ENCODE measurements at places on chromosomes 5 and 9.

DNA sequence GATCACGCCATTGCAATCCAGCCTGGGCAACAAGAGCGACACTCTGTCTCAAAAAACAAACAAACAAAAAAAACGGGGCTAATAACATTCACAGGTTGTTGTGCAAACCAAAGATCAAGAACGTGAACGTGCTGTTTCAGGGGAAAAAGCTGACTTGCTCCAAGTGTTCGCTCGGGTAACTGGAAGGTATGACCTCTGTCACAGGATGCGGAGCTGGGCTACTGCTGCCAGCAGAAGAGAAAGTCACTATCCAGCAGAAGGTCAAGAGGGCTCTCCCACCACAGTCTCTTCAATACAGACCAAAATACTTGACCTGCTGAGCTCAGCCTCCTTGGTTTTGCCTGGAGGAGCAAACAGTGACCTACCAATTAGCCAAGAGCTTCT, 59.7 kb downstream of the ABCA1 start:
- no peak for DNase-seq

GRCh38 chr5:114782177-114782576, 387.5 kb downstream of the TRIM36 start:
- DNase-seq, result no peak

GRCh38 chr5:167639273-167639672, 652.2 kb upstream of the WWC1 start:
- no peak for DNase-seq

GRCh38 chr5:152393441-152393840, 11.6 kb downstream of the NMUR2 start:
- no peak for DNase-seq

- no peak for DNase-seq
These were observed 552.8 kb downstream of the SEMA5A start for GRCh38 chr5:8993031-8993430.

DNA sequence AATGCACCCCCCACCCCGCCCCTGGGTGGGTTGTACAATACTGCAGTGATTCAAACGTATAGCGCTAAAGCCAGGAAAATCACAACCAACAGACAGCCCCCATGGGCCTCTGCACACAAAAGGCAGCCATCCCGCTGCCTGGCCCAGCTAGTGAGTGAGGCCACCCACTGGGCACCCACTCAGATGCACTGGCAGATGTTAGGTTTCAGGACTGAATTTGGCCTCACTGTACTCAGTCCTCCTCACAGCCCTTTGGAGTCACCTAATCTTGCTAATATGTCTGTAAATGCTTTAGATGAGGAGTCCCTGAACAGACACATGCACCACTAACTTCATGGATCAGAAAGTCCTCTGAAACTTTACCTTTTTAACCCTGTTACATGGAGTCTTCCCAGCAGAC, 87.7 kb downstream of the FSTL4 start:
- no peak for DNase-seq

DNA sequence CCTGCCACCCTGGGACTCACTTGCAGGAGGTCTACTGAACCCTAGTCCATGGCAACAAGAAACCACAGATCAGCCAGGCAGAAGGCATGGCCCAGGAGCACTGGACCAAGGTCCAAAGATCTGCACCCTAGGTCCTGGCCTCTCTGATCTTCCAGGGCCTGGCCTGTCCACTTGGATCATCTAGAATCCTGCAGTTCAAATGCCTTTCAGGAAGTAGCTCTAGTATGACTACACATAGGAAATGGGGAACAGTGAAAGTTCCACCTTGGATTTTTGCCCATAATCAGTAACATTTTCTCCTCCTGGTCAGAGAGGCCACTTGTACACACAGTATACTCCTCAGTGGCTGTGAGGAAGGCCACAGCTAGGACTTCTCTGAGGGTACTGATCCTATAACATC, 11.5 kb downstream of the ANXA6 start:
- DNase-seq, result no peak

DNA sequence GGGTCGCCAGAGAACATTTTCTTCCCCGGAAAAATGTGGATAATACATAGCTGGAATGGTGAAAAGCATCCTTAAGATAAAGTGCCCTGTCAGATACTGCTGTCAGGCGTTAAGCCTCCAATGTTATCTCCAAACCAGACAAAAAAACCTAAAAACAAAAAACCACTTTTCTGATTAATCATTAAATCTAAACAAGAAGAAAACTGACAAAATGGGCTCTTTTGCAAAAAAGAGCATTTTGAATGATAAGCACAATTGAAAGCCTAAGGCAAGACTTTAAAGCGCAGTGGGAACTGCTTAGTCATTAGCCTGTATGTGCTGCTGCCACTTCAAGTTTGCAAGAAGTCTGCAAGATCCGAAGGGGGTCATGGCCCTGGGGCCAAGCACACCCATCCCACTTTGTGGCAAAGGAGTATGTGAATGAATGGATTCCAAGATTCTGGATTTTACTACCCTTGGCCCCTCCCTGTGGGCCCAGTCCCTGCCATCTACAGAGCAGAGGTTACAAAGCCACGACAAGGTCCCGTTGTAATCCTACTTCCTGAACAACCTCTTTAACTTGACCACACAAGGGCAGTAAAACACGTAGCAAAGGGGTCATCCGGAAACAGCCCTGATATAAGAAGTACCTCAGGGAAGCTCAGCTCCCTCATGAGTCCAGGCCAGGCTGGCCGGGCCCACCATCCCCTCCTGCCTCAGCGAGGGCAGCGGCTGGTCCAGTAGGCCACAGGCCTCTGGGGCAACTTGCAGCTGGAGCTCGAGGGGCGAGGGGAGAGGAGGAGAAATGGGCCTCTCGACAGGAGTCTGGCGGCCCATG, 29.7 kb downstream of the SHB start:
- DNase-seq, result no peak

DNA sequence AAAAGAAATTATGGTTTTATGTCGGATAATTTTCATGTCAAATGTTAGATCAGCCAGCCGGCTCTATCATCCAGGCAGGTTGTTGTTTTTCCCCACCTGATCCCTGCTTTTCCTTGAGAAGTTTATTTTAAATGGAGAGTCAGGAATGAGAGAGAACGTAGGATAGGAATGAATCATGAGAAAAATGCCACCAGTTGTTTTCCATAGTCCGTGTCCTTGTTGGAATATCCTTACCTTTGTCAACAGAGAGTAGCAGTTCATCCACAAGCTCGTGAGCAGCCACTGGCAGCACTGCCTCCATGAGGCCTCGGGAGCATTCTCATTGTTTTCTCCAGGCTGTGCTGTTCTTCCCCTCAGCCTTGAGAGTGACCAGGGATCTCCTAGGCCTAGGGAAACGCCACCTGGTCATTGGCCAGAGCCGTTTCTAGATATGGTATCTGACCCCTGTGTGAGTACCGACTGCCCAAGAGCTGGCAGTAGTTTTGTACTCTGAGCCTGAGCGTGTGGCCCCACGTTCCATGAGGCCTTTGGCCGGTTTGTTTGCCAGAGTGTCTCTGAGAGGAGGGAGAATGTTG, 293.3 kb downstream of the FANCC start:
- no peak for DNase-seq

DNA sequence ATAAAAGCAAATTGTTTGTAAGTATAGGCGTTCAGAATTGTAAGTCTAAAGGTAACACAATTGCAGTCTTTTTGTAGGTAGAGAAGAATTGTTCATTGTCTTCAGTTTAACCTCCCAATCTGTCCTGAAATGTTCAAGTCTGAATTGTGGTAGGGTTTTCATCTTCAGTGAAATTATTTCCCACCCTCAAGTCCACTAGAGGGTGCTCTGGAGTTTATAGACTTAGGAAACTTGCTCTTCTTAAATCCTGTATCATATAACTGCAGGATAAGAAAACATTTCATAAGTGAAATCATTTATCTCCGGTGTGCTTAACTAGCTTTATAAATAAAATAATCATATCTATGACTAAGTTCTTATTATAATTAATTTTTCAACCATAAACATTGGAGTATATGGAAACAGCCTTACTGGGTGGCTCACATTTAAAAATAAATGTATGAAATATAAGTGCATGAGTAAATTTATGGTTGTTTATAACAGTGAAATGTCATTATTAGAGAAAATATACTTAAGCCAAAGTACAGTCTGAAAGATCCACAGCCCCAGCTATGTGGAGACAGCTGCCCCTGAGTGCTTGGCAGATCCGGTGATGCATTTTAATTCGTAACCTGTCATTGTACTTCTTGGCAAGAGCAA, 182.4 kb upstream of the OTULINL start:
- no peak for DNase-seq

- DNase-seq, result no peak
These were observed 140.8 kb upstream of the ADAMTSL1 start for GRCh38 chr9:18333157-18333556.

GRCh38 chr5:111379391-111379816, 132.9 kb downstream of the STARD4 start:
- no peak for DNase-seq

DNA sequence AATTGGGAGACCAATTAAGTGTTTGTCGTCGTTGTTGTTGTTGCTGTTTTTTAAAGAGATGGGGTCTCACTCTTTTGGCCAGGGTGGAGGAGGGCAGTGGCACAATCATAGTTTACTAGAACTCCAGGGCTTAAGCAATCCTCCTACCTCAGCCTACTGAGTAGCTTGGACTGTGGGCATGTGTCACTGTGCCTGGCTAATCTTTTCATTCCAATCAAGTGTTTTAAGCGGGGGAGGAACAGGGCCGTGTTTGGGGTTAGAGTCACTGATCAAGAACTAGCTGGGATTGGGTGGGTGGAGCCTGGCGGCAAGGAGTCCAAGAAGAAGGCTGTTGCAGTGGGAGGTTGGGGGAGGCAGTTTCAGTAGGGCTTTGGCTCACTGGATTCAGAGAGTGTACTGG, 13.8 kb downstream of the SNX30 start:
- no peak for DNase-seq

DNA sequence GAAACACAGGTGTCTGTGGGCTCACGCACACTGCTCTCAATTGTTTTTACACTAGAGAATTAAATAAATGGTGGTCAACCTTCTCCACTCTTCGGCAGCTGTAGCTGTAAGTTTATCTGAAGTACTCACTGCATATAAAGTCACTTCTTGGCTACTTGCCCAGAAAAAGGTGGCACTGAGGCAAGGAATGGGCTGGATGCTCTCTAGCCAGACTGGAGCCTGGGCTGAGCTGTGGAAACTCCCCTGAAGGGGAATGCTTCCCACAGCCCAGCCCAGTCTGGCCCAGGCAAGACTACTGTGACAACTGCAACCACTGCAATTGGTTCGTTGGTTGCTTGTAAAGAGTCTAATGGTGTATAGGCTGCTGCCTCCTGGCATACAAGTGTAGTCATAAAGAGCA, 4.5 kb downstream of the LEAP2 start:
- DNase-seq, result peak; percentile 78

- DNase-seq, result no peak
These were observed 859.2 kb upstream of the SEMA6A start for GRCh38 chr5:117433818-117434217.

DNA sequence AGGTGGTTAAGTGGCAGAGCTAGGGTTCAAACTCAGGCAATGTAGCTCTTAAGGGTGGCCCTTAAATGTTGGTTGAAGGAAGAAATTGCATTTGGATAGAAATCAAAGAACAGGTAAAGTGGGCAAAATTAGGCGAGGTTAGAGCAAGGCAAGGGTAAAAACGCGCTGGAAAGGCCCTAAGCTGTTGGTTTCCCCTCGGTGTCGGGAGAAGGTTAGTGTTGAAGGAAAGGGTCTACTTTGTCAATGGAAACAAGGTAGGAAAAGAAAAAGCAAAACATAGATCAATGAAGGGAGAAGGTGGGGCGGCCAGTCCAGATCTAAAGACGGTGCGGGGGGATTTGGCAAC, 431 bp downstream of the FASTKD3 start:
- no peak for DNase-seq

DNA sequence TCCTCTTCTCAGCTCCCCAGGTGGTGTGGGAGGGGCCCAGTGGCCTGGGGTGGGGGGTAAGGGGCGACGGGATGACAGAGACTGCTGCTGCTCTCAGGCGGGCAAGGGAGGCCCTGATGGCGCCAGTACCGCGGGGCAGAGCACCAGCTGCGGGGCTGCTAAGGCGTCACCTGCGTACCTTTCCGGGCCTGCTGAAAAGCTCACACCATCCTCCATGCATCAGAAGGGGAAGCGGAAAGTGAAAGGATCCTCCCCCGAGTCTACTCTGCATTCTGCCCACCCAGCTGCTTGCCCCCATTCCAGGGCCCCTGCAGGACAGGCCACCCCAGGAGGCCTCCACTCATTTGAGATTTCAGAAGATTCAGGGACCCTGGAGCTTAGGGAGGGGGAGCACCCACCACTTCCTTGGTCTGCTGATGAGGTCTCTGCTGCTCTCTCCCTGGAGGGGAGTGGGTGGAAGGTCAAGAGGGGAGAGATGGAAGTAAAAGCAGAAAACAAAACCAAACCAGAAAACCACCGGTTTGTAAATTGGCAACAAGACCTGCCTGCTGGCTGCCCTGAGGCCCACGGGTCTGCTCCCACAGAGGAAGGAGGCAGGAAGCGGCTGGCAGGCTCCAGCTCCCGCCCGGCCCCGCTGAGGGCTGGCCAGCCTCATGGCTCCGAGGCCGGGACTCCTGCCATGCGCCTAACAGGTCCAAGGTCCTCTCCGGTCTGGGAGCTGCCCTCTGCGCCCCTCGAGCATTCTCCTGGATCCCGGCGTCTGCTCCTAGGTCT, 33.6 kb downstream of the PRRT1B start:
- no peak for DNase-seq
